ENCODE measurements at places on chromosomes 7 and 10.

- no peak for DNase-seq
These were observed 80.0 kb downstream of the NEBL start for GRCh38 chr10:20817116-20817515.

- no peak for DNase-seq
These were observed 3.4 kb downstream of the SNX10 start for GRCh38 chr7:26295015-26295414.

- DNase-seq, result no peak
These were observed 44.8 kb upstream of the SP8 start for GRCh38 chr7:20831451-20831850.

DNA sequence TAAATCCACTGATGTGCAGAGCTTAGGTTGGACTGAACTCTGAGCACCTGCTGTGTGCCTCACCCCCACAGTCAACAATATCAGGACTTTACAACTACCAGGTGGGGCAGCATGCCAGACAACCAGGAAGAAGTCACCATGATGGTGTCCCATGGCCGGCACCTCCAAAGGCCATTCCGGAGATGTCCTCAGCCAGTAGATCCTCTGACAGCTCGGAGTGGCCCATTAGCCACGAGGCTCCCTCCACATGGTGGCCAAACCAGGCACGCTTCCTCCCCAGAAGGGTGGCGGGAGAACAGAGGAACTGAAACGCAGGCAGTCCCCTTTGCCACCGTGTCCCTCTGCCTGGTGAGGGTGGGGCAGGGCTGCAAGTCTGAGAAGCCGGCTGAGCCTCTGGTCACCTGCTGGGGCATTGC, 390.0 kb downstream of the TNS3 start:
- no peak for DNase-seq

DNA sequence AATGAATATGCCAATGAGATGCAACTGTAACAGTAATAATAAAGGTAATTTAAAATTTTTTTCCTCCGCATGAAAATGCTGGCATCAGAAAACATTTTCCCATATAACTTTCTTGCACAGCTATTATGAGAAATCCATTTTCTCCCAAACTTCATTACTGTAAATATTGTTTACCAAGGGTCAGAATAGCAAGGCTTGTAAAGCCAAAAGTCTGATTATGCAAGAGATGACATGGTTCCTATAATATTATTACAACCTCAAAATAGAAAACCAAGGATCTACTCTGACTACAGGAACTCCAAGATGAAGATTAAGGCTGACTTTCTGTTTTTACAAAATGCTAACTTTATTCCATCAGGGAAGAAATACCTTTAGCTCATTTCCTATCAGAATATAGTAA, 162.7 kb upstream of the CDK1 start:
- no peak for DNase-seq

DNA sequence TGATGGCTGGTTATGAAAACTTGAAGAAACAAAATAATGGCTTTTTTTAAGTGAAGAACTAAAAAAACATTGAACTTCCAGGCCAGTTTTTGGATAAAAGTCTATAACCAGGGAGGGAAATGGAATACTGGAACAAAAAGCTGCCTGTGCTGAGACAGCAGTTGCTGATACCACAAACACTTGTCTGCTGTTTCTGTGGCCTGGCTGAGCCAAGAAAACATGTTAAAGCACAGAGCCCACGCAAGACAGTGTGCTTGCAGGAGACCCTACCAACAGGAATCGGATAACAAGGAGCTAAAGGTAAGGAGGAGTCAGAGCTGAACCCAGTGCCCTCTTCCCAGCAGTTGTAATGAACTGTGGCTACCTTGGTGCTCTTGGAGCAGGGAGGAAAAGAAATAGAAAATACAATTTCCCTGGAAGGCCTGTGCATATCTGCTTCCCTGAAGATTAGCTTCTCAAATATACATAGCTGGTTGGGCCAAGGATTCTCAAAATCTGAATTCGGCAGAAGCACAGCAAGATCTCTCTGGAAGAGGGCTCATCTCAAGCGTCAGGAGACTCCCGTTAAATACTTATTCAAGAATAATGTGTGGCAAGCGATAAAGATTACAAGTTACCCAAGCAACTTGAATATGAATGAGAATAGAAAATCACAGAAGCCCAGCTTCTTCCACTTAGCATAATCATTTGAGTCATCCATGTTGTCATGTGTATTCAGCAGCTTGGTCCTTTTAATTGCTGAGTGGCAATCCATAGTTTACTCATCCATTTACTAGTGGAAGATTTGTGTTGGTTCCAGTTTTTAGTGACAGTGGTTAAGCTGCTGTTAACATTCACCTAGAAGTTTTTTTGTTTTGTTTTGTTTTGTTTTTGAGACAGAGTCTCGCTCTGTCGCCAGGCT, 87.6 kb downstream of the NOD1 start:
- DNase-seq, result no peak

- DNase-seq, result no peak
These were observed 264.7 kb downstream of the GLRX3 start for GRCh38 chr10:130400890-130401289.

DNA sequence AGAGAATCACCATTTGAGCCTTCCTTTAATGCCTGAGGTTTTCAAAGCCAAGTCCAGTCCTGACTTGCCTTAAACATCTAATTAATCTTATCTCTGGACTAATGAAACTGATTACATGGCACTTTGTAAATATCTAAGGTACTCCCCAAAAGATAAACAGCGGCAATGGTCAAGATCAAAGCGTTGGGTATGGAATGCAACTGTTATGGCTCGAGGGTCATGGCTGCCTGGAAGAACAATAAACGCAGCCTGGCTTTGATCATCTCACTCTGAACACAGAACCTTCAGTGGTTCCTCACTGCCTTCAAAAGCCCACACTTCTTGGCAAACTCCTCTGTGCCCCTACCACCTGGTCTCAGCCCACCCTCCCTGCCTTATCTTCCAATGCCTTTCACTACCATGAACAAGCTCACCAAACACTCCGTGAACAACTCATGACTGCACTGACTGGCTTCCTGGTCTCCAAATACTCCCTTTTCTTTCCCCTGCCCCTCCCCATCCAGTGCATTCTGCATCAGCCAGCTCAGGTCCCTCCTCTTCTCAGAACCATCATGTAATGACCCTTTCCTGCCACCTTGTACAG, 150.2 kb upstream of the NFE2L3 start:
- no peak for DNase-seq

DNA sequence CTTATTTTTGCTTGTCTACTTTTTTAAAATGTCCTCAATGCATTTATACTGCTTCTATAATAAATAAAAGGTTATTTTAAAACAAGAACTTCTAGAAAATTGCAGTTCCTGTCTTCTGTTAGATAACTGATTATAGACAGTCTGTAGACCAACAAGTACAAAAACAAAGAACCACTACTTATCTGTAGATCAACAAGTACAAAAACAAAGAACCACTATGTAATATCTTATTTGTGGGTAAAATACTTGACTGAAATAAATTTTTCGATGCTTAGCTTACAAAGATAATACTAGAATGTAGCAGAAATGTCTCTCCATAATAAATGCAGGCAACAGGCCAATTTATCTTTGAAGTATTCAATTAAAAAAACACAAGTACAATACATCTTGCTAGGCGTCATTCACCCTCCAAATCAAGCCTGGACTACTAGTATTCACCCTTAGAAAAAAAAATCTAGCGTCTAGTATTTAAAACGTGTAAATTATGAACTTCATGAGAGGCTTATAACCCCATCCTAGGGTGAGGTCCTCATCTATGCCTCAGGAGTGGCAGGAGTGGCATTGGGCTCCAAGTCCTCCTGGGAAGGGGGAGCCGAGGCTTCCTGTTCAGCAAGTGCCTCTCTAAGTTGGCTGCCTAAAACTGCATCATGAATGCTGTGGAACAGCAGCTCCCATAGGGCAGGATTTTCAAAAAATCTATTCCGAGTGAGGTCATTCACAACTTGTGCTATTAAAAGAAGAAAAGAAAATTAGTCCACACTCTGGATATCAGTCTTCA, 26.6 kb downstream of the PSMC2 start:
- DNase-seq, result no peak

GRCh38 chr10:11907914-11908313, 84.8 kb downstream of the PROSER2 start:
- no peak for DNase-seq

- no peak for DNase-seq
These were observed 47.2 kb upstream of the DPYSL4 start for GRCh38 chr10:132139526-132139925.

DNA sequence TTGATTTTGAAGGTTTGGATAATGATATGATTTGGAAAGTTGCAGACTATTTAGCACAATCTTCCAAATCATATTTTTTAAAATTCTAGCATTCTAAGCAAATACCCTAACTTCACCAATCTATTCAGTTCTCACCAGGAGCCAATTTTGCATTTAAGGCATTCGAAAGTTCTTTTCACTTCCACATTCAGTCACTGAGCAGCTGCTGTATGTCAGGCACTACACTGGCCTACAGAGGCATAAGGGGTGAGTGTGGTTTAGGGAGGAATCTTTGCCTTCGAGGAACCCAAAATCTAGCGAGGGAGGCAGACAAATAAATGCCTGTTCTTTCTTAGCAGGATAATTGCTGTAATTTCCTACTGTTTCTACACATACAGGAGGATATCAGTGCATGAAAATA, 10.7 kb upstream of the UCN3 start:
- DNase-seq, result no peak
